T-cell (primary cell): ENCODE measurements at places on chromosomes 7 and 10. TPM values are rescaled to one million over a fixed set of nuclear protein-coding genes. Genes with fewer than 3 reads are reported as not detected.

CPA2 gene
- total RNA-seq = 1.7 TPM

EBLN1 gene
- not detected for total RNA-seq

FKBP9 gene
- not detected for total RNA-seq

FLNC gene
- 0.43 TPM for total RNA-seq

HMX3 gene
- not detected for total RNA-seq

FAM131B gene
- total RNA-seq = 0.76 TPM

PIK3CG gene
- total RNA-seq = 28.4 TPM

SPDYE5 gene
- 0.23 TPM for total RNA-seq

GRID1 gene
- total RNA-seq = not detected

TSPAN13 gene
- total RNA-seq = 0.76 TPM

NEURL1 gene
- total RNA-seq = 0.95 TPM

SPRN gene
- not detected for total RNA-seq

CDCA7L gene
- total RNA-seq = 21.4 TPM

CREB5 gene
- 0.09 TPM for total RNA-seq

VSTM2A gene
- not detected for total RNA-seq

SFRP4 gene
- total RNA-seq = not detected

CYP2W1 gene
- 0.19 TPM for total RNA-seq

CYP3A7 gene
- not detected for total RNA-seq

NPTX2 gene
- total RNA-seq = 0.09 TPM

PDE1C gene
- total RNA-seq = not detected

ELN gene
- 0.56 TPM for total RNA-seq

PALD1 gene
- 0.10 TPM for total RNA-seq

VIPR2 gene
- not detected for total RNA-seq

GBX1 gene
- total RNA-seq = not detected

SEMA3A gene
- total RNA-seq = not detected

CYP3A4 gene
- total RNA-seq = 0.53 TPM

UNC5B gene
- total RNA-seq = 0.13 TPM

DGKB gene
- total RNA-seq = not detected

CCDC3 gene
- total RNA-seq = not detected

PHKG1 gene
- total RNA-seq = 2.8 TPM

PVRIG gene
- total RNA-seq = 96.8 TPM

SOSTDC1 gene
- total RNA-seq = not detected

SPOCK2 gene
- 501 TPM for total RNA-seq

UPK3B gene
- 4.6 TPM for total RNA-seq

BMI1 gene
- 69.2 TPM for total RNA-seq

AKR1E2 gene
- 22.5 TPM for total RNA-seq

IGF2BP3 gene
- total RNA-seq = 0.54 TPM

NPY4R2 gene
- total RNA-seq = not detected

CUZD1 gene
- total RNA-seq = 1.2 TPM

NME8 gene
- total RNA-seq = 0.39 TPM

SCART1 gene
- total RNA-seq = 12.3 TPM

OIT3 gene
- not detected for total RNA-seq

WDR86 gene
- 3.1 TPM for total RNA-seq

OR13A1 gene
- 0.26 TPM for total RNA-seq

ATP6V0A4 gene
- total RNA-seq = not detected

NEBL gene
- total RNA-seq = 0.62 TPM
